ENCODE measurements at places on chromosomes 11 and 22.

DNA sequence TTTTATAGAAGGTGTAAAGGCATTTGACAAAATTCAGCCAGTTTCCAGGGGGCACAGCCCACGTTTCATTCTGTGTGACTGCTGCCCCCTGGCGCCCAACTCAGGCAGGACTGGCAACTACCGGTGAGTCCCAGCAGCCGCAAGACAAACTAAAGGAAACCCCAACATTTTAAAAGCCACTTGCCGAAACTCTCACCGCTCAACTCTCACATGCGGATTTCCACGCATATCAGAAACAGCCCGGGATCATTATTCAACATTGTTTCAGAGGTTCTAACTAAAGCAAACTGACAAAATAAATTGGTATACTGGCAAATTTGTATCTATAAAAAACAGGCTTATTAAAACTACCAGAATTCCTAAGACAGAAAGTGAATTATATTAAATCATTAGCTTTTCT is 48.2 kb downstream of the MORC2 start:
- peak; percentile 81 for DNase-seq

DNA sequence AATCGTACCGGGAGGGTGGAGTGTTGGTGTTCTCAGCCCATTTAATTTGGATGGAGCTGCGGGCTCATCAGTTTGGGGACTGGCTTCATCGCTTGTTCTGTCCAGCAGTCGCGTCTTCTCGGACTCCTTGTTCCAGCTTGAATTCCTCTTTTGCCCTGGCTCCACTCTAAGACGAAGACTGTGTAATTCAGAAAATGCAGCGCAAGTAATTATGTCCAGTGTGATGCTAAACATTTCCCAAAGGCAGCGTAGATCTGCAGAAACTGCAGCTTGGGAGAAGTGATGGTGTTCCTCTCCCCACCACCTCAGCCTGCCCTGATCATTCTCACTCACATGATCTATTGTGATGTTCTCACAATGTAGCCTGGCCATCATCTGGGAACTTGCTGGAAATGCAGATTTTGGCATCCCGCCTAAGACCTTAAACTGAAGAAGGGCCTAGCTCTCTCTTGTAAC is 666 bp downstream of the SLC25A18 start:
- no peak for DNase-seq

DNA sequence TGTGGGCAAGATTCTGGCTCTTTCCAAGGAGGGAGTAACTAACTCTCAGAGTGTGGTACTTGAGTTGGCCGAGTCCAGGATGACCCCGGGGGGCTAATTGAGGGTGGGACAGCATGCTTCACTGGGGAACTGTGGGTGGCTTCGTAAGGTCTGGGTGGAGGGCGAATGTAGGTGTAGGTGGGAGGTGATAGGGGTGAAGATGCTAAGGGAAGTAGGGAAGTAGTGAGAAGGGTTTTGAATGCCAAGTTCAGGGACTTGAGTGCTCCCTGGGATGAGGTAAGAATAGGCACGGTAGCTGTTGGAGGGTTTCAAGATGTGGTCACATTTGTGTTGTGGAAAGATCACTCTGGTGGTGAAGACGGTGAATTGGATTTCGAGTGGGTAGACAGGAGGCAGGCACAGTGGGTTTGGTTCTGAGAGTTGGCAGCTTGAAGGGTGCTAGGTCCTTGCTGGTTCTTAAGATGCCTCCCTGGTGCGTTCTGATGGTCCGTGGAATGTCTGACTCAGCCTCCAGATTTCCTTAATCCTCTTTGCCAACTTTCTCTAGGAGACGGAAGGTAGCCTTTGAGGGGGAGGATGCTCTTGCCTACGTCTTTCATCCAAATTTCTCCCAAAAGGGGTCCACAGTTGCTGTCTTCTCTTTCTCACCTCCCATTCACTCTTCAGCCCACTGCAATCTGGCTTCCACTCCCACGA is 2.5 kb upstream of the DNAL4 start:
- no peak for DNase-seq

DNA sequence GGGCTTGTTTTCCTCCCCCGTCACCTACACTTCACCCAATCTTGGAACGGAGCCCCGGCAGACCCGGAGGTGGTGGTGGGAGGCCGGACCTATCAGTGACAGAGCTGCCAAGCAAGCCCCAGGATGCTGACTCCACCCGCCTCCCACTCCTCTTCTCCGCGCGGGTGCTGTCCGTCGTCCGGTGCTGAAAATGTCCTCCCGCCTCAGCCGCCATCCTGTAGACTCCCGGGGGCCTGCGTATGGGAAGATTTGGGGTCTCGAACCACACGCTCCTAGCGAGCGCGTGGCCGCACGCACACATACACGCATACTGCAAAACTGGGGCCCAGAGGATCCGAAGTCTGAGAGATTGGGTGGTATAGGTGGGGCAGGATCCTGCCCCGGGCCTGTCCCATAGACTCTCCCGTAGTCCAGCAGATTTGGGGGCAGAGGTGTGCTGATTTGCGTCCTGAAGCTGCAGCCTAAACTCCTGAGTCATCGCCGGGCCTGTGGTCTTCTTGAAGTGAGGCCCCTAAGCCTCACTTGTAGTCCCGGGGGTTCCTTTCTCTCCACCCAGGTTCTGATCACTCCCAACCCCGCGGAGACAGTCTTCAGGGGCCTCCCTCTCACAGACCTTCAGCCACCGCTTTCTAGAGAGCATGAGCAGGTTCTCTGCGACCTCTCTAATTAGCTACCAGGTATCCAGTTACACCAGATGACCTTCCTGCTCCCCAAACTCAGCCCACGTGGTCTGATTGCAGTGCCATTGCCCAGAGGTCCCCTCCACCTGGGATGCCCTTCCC is 796 bp upstream of the YIF1A start:
- peak; percentile 52 for DNase-seq

GRCh38 chr11:46508360-46508759 is 85.5 kb downstream of the AMBRA1 start:
- DNase-seq, result no peak

DNA sequence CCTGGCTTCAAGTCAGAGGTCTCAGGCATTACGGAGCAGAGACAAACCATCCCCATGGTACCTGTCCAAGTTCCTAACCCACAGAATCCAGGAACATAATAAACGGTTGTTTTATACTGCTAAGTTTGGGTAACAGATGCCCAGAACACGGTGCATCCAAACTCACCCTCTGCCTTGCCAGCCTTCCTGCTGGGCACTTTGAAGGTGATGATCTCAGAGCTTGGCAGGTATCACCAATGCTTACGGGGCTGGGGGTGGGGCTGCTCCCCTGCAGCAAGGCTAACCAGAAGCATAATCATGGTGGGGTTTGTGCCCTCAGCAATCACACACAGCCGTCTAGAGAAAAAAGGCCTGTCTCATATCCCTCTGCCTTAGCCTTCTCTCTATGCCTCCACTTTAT is 27.1 kb downstream of the DKK3 start:
- DNase-seq, result no peak

- DNase-seq, result no peak
Observed at GRCh38 chr22:25759825-25760231, 17.8 kb downstream of the MYO18B start.

- DNase-seq, result no peak
Observed at GRCh38 chr11:84549217-84549616, 1077.9 kb downstream of the DLG2 start.

GRCh38 chr11:8886322-8886721 is 24.7 kb upstream of the AKIP1 start:
- no peak for DNase-seq

DNA sequence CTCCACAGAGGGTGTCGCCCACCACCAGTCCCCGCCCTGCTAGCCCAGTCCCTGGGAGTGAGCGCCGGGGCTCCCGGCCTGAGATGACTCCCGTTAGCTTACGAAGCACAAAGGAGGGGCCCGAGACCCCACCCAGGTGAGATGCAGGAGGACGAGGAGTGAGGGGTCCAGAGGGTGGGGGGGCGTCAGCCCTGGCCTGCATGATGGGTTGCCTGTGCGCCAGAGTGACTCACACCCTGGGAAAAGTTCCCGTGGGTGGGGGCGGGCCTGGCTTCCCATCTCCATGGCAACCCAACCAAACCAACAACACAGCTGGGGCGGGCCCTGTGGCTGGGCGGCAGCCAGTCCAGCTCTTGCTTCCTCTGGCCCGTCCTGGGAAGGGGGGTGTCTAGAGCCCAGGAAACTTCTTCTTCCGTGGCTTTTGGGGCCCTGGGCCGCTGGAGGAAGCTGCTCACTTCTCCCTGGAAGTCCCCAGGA is 4.5 kb downstream of the GAS2L1 start:
- DNase-seq, result peak; percentile 52

DNA sequence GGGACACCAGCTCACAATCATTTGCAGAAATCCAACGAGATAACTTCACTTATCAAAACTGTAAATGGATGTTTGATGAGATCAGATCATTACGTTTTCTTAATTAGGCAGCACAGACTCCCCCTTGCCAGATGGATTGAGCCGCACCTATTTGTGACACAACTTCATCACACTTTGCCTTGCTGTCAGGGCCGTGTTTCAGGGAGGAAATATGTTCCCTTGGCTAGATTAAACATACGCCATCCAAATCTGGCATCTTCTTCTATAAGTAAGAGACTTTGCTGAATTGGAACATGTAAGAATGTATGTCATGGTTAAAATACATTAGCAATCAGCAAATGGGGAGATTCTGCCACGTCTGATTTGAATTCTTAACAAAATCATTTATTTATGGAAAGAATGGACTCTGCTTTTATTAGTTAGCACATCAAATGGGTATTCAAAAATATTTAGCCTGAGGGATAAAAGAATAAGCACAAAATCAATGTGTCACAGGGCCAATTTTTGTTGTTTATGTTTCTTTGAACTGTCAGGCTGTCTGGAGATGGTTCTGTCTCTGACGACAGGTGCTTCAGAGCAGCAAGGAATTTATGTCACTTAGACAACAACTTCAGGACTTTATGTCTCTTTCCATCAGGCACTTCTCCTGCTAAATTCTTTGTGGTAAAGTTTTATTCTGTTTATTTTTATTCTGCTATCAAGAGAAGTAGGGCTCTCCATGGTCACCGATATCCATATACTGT is 326.1 kb upstream of the NCAM1 start:
- DNase-seq, result no peak

GRCh38 chr22:37442135-37442534 is 14.9 kb upstream of the ELFN2 start:
- no peak for DNase-seq

- DNase-seq, result no peak
Observed at GRCh38 chr11:102781676-102782075, 1.2 kb upstream of the MMP10 start.

DNA sequence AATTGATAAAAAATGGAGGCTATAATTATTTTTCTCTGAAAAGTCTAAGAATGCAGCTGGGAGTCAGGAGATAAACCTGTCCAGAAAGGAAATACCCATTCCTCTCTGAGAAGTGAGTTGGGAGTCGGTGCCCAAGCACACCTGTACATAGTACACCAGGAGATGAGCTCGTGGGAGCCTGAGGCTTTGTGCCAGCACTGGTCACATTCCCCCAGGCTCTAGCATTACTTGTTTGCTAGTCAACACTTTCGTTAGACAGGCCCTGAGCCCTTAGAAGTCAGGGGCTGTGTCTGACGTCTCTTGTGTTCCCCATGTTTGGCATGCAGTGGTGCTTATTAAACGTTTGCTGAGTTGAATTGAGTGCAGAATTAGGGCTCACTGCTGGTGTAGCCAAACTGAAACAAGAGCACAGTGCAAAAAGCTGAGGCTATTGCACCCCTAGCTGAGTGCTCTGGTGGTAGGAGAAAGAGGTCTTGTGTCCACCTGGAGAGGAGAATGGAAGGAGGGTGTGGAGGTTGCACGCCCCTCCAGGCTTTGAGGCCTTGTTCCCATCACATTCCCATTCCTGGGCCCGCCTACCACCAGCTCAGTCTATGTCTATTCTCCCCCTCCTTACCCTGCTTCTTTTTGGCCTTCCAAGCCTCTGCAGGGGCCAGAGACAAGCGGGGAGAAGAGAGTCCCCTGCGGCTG is 6.8 kb downstream of the ROBO4 start:
- DNase-seq, result no peak

GRCh38 chr11:128776069-128776423 is 82.2 kb downstream of the FLI1 start:
- no peak for DNase-seq

DNA sequence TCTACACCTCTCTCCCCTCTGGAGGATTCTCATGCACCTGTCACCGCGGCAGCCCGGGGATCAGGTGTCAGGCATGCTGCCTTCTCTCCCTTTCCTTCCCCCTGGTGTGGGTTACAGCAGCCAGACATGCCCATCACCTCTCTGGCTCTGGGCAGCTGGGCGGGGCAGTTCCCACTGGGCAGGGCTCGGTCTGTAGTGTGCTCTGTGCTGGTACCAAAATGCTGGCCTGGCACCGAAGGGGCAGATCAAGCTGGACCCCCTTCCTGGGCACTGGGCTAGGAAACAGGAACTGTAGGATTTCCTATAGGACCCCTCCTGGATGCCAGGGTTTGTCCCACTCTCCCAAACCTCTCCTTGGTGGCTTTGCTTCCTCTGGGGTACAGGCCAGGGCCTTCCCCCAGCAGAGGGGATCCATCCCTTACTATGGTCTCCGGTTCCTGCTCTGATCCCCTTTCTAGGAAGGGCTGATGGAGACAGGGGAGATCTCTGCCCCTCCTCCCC is 821 bp downstream of the GAL3ST1 start:
- no peak for DNase-seq

DNA sequence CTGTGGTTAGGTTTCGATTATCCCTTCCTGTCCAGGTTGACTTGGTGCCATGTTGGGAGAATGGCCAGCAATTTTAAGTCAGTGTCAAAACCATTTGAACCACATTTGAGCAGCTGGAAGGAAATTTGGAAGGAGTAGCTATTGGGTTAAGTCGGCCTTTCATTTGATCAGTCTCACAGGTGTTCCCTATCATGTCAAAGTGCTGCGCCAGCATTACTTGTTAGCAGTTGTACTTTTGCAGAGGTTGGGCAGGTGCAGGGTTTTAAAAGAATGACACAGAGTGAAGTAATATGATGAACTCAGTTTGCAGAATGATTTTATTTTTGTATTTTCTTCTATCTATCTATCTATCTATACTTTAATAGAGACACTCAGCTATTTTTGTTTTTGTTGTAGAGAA is 6.4 kb upstream of the TYMP start:
- no peak for DNase-seq

DNA sequence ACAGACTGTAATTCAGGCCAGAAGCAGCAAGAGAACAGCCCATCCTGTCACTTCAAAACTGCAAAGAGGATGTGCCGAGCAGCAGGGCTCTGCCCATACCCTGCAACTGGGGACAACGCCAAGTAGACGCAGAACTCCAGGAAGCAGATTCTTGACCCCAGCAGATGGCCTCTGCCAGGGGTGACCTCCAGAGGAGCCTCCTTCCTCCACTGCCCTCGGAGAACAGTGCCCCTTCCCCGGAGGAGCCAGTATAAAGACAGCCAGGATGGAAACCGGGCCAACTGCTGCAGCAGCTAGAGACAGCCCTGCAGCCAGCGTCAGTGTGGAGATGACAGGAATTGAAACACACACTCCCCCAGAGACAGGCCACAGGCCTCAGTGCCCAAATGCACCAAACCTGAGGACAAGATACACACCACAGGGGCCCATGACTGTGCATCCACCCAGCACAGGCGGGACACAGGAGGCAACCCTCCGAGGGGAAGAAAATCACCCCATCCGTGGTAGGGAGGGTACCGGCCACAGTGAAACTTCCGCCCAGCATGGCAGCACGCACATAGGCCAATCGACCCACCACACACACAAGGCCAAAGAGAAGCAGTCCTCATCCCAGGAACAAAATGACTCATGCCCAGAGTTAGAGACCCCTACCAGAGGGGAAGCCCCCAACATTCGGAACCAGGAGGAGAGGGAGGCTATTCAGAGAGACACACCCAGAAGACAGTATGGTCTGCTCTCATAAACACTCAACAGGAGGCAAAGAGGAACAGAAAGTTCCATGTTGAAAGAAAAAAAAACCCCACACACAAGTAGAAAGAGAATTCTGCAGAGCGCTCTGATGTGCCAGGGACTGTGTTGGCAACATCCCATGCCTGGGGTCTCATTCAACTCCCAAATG is 5.6 kb downstream of the AHNAK start:
- DNase-seq, result no peak

GRCh38 chr11:127994736-127995135 is 592.6 kb downstream of the ETS1 start:
- no peak for DNase-seq

Data from stimulated activated CD8-positive, alpha-beta memory T cell treated with anti-CD3 and anti-CD28 coated beads, Interleukin-4, amount 100 ng/mL, for 4 hours (primary cell).